Iris pigment epithelial cell (primary cell): ENCODE measurements at places on chromosomes 2 and 18.

- no peak for DNase-seq
Observed at GRCh38 chr2:207928079-207928478, 97.2 kb downstream of the PLEKHM3 start.

DNA sequence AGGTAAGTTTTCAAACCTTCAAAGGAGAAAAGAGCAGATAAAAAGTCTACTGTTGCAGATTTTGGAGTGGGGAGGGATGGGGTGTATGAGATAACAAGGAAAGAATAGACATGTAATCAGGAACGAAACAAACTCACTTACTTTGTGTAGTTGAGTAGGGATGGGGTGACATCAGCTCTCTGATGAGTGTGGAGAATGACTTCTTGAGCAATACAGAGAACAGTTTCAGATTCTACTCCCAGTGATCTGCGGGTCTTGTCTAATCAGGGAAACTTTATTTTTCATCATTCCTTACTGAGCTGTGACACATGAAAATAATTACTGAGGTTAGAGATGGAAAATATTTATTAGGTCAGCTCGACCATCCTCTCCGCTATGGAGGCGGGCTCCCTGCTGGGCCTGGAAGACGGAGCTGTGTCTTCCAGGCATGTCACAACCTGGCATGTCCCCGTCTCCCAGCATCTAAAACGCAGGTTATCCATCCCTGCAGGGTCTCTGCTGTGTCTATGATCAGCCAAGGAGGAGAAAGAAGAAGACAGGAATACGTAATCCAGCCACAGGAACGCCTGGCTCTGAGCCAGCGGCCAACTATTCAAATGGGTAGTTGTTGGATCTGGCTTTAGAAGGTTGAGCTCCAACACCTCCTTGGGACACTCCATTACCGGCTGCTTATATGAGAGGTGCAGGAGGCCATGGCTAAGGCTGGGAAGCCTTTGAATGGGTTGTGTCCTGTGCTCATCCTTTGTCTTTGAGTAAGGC lies 99.0 kb upstream of the SATB2 start:
- no peak for DNase-seq

DNA sequence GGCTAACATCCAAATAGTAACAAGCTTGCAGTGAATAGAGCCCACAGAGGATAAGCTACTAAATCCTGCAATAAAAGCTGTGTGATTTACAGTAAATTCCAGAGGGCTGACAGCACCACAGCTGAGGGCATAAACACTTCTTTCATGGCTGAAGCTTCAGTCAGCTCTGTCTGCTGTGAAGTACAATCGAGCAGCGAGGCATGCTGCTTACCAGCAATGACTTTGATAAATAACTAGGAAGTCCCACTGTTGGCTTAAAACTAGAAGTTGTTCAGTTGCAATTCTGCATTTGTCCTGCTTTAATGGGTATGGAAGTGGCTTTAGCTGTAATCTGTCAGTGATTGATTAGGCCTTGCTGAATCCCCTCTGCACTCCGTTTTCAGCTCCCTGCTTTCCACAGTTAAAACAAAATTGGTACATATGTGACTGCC lies 65.2 kb upstream of the FIGN start:
- peak; percentile 72 for DNase-seq

DNA sequence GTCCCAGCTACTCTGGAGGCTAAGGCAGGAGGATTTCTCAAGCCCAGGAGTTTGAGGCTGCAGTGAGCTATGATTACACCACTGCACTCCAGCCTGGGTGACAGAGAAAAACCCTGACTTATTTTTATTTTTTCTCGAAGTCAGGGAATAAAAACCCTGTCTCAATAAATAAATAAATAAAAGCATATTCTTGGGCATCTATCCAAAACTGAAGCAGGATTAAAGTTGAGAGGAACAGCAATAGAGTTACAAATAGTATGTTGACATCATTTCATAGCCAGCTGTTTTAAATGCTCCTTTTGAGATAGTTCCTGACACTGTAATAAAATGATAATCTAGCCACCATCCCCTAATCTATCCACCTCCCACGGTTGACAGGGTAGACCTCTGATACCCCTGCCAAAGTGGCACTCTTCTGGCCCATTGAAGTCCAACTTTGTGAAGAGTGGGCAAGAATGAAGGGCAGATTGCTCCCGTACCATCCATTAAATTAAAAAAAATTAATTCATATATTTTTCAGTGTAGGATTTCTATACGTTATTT lies 42.3 kb upstream of the LPIN2 start:
- DNase-seq = peak; percentile 40

- peak; percentile 73 for DNase-seq
Observed at GRCh38 chr2:28755421-28755820, 3.8 kb downstream of the PPP1CB start.

DNA sequence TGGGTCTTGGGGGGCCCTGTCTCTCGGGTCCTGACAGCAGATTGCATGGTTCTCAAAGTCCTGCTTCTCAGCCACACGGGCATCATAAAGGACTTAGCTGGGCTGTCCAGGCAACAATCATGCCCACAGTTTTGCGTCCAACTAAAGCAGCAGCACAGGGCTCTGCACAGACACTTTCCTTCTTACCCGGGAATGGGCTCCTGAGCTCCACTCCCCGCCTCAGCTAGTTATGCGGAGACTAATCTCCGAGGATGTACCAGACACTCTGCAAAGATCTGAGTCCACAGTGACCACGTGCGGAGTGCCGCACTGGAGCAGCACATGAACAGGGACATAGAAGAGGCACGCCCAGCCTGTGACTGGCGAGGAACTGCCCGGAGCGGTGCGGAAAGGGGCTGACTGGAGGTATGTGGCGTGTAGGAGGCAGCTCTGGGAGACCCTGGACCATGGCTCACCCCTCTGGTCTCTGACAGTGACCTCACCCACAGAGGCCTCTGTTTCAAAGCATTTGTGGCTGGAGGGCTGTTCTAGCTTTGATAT lies 270.0 kb downstream of the HDAC4 start:
- no peak for DNase-seq

DNA sequence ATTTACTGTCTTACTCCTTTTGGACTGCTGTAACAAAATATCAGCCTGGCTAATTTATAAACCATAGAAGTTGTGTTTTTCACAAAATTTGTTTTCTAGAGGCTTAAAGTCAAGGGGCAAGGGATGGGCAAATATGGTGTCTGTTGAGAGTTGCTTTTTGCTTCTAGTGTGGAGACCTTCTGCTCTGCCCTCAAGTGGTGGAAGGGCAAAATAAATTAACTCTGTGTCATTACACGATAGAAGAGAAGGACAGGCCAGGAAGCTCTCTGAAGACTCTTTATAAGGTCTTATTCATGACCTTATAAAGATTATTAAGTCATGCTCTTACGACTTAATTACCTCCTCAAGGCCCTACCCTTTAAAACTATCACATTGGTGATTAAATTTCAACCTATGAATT lies 181.2 kb upstream of the LRATD1 start:
- peak; percentile 3 for DNase-seq

GRCh38 chr2:168784993-168785392 lies 17.4 kb upstream of the NOSTRIN start:
- no peak for DNase-seq

DNA sequence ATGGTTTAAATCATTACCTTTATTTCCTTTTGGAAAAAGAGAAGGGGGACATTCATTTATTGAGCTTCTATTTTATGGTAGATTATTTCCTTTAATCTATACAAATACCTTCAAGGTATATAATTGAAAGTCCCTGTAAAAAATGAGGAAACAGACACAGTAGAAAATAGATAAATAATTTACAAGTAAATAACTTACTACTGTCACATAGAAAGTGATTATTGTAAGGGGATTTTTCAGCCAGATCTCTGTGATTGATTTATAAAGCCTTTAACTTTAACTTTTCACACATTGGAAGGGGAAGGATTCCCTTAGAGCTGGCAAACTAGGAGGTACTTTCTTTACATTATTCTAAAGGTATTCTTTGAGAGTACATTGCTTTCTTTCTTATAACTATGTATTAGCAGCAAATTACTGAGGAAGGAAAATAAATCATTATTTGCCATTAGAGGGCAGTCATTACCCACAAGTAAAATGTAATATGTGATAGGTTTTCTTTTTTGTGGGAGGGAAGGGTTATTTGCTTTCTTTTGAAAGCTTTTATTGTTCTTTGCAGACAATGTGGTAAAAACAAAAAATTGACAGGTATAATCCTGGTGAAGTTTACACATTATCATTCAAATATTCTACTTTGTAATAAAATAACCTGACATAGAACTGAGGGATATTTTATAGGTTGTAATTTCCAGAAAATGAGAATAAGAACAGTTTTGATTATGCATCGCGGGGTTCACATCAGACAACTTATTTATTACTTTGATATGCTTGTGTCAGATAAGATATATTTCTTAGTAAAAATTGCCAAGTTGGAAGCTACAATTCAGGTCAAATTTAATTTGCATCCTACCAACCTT lies 24.8 kb upstream of the RPE start:
- peak; percentile 41 for DNase-seq

- DNase-seq = peak; percentile 44
Observed at GRCh38 chr2:85017411-85018048, 46.6 kb downstream of the KCMF1 start.

- no peak for DNase-seq
Observed at GRCh38 chr18:58438958-58439300, 190.0 kb downstream of the ALPK2 start.

DNA sequence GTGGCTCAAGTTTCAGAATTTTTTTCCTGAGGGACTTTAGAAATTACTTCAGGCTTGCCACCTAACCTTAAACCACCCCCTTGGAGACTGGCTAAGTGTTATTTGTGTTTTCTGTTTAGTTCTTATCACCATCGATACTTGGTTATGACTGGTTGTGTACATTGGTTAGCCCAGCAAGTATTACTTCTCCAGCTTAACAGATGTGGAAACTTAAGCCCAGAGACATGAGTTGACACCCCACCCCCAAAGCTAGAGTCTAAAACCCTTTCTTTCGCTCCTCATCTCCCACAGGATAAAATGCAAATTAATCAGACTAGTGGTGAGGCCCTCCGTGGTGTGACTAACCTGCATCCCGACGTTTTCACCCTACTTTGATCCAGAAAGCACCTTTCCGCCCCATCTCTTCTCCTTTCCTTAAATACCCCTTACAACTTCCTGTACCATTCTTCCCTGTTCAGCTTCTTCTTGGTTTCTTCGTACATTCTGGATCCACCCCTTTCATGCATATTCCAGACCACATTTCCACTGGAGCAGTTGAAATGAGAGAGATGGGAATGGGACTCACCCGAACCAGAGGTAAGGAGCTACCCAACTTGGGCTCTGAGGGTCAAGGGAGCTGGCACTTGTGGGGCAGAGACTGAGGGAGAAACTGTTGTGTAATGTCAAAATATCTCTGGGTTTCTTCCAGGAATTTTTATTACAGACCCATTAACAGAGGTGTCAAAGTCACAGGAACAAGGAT lies 819 bp upstream of the MAP3K2 start:
- DNase-seq = peak; percentile 53

DNA sequence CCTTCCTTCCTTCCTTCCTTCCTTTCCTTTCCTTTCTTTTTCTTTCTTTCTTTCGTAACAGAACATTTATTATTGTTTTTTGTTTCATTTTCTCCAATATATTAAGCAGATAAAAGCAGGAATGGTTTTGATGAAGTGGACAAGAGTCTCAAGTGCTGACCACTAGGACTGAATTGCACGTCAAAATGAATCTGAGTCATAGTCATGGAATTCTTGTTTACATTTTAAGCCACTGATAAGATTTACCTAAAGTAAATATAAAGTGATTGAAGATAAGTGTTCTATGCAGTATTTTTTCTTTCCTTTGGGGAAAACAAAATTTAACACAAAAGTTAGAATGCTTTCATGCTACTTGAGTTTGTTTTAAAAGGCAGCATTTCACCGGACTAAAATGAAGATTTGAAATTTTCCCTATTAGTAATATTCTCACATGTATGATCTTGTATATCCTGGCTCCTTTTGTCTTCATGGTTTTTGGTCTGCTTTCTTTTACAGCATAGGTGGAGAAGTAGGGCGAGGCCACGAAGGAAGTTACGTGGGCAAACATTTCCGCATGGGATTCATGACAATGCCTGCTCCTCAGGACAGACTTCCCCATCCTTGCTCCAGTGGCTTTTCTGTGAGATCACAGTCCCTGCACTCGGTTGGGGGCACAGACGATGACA lies 113.5 kb downstream of the NYAP2 start:
- DNase-seq = peak; percentile 86

GRCh38 chr2:17539611-17540092 lies 844 bp upstream of the VSNL1 start:
- DNase-seq = peak; percentile 4

DNA sequence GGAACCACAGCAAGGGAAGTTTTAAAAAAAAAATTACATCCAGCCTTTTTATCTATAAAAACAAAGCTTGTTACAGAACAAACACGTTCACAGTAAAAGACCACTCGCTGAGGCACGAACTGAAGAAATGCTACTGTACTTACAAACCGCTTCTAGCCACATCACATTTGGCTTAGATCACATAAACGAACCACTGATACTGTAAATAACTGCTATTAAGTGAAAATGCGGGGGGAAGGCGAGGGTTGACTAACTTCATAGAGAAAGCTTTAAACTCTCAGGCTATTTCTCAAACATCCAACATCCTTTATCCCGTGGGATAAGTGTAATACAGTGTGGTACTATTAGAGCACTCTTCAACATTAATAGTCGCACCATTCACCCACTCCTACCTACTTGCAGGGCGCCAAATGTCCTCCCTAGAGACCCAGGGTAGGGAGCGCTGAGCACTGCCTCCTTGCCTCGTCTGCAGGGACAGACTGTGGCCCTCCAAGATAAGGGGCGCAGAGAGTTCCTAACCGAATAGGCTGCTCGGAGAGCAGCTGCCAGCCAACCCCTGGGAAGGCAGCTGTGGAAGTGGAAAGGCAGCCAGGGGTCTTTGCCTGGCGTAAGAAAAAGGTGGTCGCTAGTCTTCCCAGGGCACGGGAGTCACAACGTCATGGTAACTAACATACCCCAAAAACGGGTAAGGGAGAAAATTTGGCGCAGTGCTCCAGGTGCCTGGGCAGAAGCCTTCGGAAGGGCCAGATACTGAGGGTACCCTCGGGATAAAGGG lies 854 bp downstream of the GPR155 start:
- DNase-seq = peak; percentile 69

- DNase-seq = peak; percentile 61
Observed at GRCh38 chr18:41745166-41746049, 209.6 kb upstream of the PIK3C3 start.

- no peak for DNase-seq
Observed at GRCh38 chr2:119836455-119837142, 76.9 kb downstream of the PTPN4 start.

DNA sequence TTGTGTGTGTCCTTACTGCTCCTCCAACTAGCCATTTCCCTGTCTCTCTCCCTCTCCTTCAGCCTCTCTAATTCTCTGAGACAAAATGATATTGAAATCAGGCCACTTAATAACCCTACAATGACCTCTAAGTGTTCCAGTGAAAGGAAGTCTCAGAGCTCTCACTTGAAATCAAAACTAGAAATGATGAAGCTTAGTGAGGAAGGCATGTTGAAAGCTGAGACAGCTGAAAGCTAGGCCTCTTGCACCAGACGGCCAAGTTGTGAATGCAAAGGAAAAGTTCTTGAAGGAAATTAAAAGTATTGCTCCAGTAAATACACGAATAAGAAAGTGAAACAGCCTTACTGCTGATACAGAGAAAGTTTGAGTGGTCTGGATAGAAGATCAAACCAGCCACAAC lies 72.9 kb downstream of the PRKCE start:
- DNase-seq = peak; percentile 34

GRCh38 chr2:100179806-100180205 lies 37.4 kb upstream of the AFF3 start:
- no peak for DNase-seq
